ENCODE measurements at places on chromosomes 2 and 18. TPM values are rescaled to one million over a fixed set of nuclear protein-coding genes. Genes with fewer than 3 reads are reported as not detected.

- DNase-seq = no peak
Measured at GRCh38 chr18:7541835-7542234, 25.3 kb upstream of the PTPRM start.

- no peak for DNase-seq
Measured at GRCh38 chr2:61006486-61007105, 10.9 kb upstream of the PEX13 start.

DNA sequence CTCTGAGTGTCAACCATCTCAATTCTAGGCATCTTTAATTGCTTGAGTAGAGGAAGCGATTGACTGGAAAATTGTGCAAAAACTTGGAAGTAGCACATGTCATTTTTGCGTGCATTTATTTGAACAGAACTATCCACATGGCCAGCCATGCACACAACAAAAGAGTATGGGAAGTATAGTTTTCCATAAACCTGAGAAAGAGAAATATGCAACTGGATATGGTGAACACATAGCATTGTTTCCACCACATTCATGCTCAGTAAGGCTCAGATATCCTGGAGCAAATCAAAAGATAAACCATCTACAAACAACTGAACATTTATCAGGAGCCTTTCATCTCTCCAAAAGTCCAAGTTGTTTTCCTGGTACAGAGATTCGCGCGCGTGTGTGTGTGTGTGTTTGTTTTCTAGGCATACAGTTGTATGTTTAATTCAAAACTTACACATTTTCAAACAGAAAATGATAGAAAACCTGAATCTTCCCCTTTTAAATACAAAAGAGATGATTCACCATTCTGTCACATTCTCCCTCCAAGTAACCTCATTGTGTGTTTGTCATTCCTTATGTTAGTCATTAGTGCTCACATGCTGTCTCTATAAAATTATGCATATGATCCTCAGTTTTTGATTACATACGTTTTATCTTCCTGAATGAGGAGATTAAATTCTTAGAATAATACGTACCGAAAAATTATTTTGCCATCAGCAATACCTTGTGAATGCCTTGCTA lies 780.4 kb upstream of the NRXN1 start:
- DNase-seq = no peak

- no peak for DNase-seq
Measured at GRCh38 chr18:74524097-74524496, 10.2 kb upstream of the CNDP1 start.

DNA sequence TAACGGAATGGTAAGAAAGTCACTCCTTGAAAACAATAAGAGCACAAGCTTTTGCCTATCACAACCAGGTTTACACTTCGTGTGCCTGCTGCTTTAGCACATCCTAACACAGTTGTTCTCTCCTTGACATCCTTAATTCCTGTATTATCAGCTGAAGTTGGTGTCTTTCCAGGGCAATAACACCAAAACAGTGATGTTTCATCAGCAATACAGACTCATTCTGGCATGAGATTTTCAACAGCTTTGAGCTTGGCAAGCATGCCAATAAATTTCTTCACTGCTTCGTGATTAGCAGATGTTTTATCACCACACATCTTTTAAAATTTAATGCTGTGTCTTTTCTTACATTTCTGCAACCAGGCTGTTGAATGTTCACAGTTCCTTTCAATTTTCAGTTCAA lies 148.4 kb downstream of the EIPR1 start:
- no peak for DNase-seq

- DNase-seq = peak; percentile 46
Measured at GRCh38 chr2:27721335-27721734, 50.2 kb upstream of the MRPL33 start.

- no peak for DNase-seq
Measured at GRCh38 chr2:177192788-177193187, 19.8 kb upstream of the HNRNPA3 start.

- DNase-seq = no peak
Measured at GRCh38 chr2:14994721-14995120, 362.2 kb downstream of the LRATD1 start.

DNA sequence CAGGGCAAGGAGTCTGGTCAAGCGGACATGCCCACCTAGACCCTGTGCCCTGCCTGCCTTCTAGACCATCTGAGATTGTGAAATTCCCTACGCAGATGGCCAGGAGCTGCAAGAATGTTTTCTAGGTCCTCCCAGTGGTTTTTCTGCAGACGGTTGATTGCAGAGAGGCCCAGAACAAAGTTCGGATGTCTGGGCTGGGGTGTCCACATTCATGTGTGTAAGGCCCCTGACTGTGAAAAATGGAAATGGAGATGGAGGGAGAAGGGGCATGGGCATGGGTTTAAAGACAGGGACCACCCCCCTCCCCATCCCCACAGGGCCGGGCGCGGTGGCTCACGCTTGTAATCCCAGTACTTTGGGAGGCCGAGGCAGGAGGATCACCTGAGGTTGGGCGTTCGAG lies 11.8 kb downstream of the ARHGAP25 start:
- peak; percentile 8 for DNase-seq

DNA sequence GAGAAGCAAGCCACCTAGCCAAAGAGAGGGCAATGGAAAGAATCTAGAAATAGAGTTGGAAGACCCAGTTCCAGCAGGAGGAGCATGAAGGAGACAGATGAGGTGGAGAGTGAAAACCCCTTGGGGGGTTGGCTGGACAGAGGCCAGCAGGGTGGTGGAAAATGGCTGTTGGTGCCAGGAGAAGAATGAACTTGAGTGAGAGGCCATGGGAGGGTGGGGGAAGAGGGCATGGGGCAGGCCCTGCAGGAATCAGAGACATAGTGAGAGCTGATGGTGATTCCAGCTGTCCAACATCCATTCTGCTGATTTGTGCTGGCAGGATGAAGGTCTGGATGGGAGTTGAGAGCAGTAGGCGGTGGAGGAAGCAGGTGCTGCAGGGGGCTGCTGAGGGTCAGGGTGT lies 108.0 kb upstream of the TNP1 start:
- no peak for DNase-seq

DNA sequence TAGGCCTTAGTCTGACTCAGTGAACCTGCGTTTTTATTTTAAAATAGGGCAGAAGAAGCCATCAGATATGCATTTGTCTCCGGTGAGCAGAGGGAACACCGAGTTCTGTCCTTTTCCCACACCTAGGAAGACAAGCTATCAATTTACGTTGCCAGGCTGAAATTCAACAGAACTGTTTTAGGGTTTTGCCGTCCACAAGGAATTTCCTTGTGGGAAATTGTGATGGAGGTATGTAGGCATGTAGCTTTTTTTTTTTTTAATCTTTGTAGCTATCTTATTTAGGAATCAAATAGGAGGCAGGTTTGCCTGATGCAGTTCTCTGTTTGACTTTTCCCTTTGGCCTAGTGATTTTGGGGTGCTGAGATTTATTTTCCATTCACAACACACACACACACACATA lies 62.0 kb upstream of the ASAP2 start:
- DNase-seq = no peak

DNA sequence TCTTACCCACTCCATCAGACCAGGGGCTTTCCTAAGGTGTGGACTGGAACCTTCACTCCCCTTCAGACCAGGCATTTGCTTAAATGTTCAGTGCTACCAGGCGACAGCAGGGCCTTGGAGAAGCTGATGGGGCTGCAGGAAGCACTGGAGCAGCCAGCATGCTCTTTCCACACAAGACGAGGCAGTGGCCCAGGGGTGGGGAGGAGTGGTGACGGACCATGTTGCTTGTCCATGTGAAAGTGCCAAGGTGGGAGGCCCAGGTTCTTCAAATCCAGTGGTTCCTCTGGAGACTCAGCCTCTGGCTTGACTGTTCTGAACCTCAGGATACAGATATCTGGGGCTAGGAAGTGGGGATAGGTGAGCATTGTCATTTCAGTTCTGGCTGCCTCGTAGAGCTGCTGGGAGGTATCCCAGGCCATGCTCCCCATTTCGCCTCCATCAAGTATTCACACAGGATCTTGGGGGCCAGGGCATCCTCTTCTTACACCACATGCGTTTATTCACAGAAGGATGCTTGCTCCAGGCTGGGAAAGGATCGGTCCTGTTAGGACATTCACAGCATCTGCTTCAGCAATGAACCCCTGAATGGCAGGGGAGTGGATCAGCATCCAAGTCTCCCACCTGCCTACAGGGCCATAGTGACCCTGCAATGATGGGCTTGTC lies 62.2 kb downstream of the SFXN5 start:
- no peak for DNase-seq

DNA sequence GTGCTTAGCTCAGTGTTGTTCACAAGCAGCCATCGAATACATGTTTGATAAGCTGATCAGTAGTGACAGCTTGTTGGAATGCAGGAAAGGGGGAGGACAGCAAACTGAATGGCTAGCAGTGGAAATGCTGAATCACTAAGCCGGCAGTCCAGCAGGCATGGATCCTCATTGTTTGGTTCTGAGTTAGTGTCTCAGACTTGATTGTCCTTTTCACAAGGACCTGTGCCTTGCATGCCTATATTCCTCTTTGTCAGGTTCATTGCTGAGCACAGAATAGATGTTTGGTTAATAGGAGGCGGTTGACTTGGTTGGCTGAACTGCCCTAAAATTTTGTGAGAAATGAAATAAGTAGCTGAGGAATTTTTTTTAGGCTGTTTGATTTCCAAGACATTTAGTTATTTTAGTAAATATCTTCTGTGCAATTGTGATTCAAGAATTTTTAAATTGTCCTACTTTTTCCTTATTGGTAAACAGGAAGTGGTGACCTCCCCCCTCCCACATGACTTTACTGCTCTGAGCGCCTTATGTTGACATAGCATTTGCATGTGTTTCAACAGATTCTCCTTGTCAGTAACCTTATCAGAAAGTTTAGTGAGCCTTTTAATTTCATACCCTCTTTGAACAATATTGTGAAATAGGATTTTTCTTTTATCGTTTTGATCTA lies 21.4 kb upstream of the STON1 start:
- no peak for DNase-seq

GRCh38 chr2:173386738-173387065 lies 32.0 kb downstream of the CDCA7 start:
- DNase-seq = no peak

DNA sequence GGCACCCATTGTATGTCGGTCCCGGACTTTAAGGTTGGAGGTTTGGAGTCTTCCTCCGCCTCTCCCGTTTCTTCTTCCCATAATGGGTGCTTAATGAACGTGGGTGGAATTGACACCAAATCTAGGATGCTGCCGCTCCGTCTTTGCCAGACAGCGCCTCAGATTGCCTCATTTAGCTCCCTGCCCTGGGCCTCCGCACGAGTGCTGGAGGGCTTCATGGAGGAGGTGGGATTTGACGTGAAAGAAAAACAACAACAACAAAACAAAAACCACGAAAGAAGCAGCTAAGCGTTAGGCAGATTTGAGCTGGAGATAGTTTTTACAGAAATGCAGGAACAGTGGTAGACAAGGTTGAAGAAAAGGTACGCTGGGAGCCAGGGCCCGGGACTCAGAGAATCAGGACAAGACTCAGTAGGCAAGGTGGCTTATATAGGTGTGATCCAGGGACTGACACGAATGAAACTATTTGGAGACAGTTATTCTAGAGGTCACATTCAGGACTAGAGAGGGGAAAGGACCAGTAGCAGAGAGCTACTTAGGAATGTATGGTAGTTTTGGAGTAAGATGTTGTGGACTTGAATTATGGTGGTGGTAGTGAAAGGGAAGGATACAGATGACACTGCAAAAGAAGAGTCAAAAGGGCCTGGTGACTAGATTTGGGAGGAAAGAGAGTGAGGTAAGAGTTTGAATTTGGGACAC lies 605 bp downstream of the ZNF2 start:
- no peak for DNase-seq

- DNase-seq = no peak
Measured at GRCh38 chr2:39484206-39484605, 47.1 kb upstream of the MAP4K3 start.

DNA sequence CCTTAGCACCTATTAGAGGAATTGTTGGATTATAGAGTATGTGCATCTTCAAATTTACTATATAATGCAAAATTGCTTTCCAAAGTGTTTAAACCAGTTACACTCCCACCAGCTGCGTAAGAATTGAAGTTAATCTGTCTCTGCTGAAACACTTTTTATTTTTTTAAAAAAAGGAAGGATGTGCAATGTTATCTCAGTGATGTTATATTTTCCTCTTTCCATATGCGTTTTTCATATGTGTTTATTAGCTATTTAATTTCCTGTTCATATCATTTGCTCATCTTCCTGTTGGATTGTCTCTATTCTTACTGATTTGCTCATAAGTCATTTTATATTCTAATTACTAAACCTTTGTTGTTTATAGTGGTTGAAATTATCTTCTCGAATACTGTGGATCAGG lies 63.2 kb upstream of the RFX8 start:
- DNase-seq = no peak

DNA sequence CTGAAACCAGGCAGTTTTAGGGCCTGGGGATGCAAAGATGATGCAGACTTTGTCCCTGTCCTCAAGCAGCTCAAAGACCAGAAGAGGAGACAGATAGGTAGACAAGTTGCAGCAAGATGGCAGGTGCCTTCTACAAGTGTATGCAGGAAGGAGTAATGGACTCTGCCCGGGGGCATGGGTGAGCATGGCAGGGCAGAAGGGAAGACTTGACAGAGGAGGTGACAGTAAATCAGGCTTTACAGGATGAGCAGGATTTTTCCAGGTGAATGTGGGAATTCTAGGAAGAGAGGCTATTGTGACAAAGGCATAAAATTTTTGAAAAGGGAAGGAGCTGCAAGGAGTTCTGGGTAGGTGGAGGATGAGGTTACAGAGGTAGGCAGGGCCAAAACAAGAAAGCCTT lies 4.7 kb downstream of the EFEMP1 start:
- DNase-seq = no peak

GRCh38 chr18:48279312-48279711 lies 129.9 kb downstream of the ZBTB7C start:
- DNase-seq = no peak

DNA sequence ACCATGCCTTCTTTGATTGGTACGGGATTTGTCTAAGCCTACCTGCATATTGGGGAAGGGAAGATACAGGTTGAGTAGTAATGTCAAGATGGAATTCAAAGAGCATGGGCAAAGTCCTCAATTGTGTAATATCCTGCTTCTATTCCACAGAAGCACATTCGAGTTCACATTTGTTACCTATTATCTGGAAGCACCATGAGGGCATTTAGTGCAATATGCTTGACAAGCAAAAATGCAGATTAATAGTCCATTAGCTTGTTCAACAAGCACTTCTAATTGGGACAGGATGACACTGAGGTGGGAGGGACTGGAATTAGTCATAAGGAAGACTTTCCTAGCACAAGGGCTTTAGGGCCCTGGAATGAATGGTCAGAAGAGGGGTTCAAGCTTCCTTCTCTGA lies 40.5 kb downstream of the MYO5B start:
- no peak for DNase-seq

COLEC12 gene
- not detected for total RNA-seq

OTOS gene
- not detected for total RNA-seq

MPHOSPH10 gene
- total RNA-seq = 37.1 TPM

ASXL3 gene
- total RNA-seq = not detected

Measured in activated CD4-positive, alpha-beta memory T cell treated with anti-CD3 and anti-CD28 coated beads for 36 hours (primary cell).